Germinal center (tissue), 1 donor: ENCODE measurements at places on chromosomes 12 and 14.
A peak's percentile ranks its signal among the peaks of the same experiment; 100 is the strongest.

- no peak for DNase-seq
Measured at GRCh38 chr12:117821480-117822175, 147.2 kb downstream of the KSR2 start.

DNA sequence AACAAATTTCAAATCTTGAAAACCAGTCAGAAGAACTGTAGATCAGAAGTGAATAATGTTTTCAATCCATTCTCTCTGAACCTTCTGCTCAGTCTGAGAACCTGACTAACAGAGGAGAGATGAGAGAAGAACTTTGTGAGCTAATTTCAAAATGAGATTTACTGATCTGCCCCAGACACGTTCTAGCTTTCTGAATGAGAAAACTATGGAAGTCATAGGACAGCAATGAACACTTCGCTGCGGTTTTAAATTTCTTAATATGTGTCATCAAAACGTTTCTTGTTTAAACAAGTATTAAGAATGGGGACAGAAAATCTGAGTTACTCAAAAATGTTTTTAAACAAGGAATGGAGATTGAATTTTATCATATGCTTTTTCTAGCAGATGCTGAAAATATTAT, 66.6 kb upstream of the FAR2 start:
- DNase-seq: no peak

GRCh38 chr12:101209319-101210302, at the start of gene SLC5A8:
SLC5A8 (minus strand) TSS chr12:101210238; CDS start chr12:101209848, 390 bp downstream.
- no peak for DNase-seq

GRCh38 chr14:55572578-55572977, 7.4 kb upstream of the KTN1 start:
- DNase-seq: no peak

DNA sequence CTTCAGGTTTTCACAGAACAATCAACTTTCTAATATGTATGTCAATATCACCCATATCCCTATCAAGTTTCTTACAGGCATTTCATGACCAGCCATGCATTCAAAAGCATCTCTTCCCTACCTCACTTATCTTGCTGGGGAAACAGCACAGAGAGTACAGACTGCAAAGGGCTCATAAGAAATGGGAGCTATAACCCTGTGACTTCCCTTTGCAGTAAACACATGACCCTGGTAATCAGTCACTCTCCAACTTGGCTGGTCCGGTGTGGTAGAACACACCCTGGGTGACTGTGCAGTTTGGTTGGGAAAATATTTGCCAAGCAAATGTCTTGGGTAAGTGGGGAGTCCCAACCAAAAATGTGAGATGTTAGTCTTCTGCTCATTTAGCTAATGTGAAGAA, 49.4 kb upstream of the TMCC3 start:
- DNase-seq: no peak

DNA sequence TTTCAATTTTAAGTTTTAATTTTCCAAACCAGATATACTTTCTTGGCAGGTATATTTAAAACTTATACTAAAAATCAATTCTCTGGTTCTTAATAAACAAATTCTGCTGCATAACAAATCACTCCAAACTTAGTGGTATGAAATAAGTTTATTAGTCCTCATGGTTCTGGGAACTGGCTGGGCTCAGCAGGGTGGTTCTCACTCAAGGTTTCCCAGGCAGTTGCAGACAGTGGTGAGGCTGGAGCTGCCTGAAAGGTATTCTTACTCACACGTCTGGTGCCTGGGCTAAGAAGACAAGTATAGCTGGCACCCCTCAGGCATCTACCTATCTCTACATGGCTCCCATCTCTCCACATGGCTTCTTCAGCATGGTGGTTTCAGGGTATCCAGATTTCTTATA, 308.2 kb upstream of the CCDC196 start:
- DNase-seq: no peak

- DNase-seq: no peak
Measured at GRCh38 chr14:28138341-28138740, 628.2 kb upstream of the FOXG1 start.

- DNase-seq: no peak
Measured at GRCh38 chr14:35197015-35197414, 74.7 kb downstream of the PRORP start.

- peak; percentile 16 for DNase-seq
Measured at GRCh38 chr12:4217091-4217490, 56.5 kb upstream of the CCND2 start.

- DNase-seq: no peak
Measured at GRCh38 chr14:76320486-76320885, 55.5 kb upstream of the ESRRB start.

DNA sequence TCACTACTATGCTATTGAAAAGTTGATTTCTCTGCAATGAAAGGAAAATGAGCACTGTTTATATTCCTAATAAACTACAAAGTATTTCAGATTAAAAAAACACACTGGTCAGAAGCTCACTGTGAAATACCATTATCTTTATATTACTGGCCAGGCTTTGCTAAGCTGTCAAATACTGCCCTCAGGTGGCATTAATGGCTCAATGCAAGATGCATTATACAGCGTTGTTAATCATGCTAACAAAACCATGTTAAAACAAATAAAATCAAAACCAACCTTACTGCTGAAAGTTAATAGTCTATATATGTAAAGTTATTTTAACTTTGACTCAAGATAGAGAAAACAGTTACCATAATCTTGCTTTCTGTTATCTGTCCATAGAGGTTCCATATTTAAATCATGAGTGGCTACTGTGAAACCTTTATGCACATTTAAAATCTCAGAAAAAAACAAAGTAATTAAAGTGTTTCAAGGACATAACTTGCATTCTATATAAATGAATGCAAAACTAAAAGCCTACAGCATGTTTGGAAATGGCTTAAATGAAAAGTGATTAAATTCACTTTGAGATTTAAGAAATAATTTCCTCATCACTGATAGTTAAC, 121.7 kb downstream of the RALGAPA1 start:
- peak; percentile 26 for DNase-seq
